Ecto neural progenitor cell (in vitro differentiated cells): ENCODE measurements at places on chromosomes 4 and X.

DNA sequence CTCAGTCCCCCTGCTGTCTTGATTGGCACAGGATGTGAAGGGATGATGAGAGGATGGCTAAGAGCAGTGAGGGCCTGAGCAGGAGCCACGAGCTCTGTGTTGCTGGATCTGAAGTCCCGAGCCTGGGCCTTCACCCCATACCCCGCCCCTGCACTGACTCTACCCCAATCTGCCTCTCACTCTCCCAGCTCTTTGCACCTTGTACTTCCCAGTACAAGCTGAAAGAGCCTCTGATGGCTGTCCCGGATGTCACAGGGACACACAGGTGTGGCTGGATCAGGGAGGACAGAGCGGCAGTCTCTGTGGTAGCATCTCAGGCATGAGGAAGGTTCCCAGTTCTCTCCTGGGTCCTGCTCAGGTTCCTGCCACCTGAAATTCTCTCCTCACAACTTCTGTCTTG, 103.6 kb downstream of the CHIC2 start:
- no peak for DNase-seq

GRCh38 chr4:121370729-121371325, 10.0 kb downstream of the QRFPR start:
- DNase-seq: no peak

GRCh38 chr4:1631136-1631535, 53.0 kb downstream of the FAM53A start:
- no peak for DNase-seq

DNA sequence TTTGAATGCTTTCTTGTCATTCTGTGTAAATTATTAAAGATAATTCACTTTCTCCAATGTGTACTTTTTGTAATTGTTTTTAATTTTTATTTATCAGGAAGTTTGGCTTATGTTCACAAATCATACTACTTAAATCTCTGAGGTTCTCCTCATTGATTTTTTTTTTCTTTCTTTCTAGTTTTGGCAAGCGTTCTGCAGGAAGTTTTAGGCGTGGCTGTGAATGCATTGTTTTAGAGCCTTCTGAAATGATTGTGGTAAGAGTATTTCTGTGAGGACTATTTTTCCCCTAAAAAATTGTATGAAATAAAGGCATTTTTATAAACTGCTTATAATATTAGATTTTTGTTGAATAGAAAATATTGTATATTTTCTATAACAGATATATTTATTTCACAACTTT, 135.8 kb downstream of the RAPGEF2 start:
- DNase-seq: no peak

- DNase-seq: no peak
These were observed 946.6 kb downstream of the STIM2 start for GRCh38 chr4:27807207-27807606.
